MCF 10A (cell line): ENCODE measurements at places on chromosomes 4 and X.

GRCh38 chr4:25090516-25090915 lies 59.8 kb upstream of the LGI2 start:
- no peaks in the 10 kb centered on the region for H3K36me3 ChIP-seq
- H3K27me3 ChIP-seq: no peaks in the 10 kb centered on the region
- no peak overlapping the region for H3K4me3 ChIP-seq
- no peak overlapping the region for H3K27ac ChIP-seq

DNA sequence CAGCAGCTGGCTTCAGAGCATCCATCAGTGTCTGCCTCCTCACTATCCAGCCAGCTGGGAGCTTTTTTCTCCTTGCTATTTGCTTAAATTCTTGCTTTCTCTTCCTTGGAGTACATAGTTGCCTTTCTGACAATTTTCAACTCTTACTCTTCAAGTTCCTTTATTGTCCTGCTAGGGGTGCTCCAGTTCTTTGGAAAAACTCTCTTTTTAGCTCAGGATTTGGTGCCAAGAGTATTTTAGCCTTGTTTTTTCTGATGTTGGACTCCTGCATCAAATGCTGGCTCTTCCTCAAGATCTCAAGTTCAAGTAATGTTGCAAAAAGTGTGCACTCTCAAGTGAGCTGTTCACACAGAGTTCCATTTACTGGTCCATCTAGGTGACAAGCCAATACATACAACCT lies 126.4 kb downstream of the KDR start:
- no peak overlapping the region for H3K4me3 ChIP-seq
- H3K27ac ChIP-seq: no peak overlapping the region
- H3K36me3 ChIP-seq: no peaks in the 10 kb centered on the region
- peaks cover 26% of the 10 kb centered on the region for H3K4me1 ChIP-seq

- H3K36me3 ChIP-seq: no peaks in the 10 kb centered on the region
- no peaks in the 10 kb centered on the region for H3K27me3 ChIP-seq
- peak; percentile 25 for DNase-seq
- no peak overlapping the region for H3K27ac ChIP-seq
Observed at GRCh38 chrX:152020888-152021287, 46.4 kb upstream of the GABRE start.

DNA sequence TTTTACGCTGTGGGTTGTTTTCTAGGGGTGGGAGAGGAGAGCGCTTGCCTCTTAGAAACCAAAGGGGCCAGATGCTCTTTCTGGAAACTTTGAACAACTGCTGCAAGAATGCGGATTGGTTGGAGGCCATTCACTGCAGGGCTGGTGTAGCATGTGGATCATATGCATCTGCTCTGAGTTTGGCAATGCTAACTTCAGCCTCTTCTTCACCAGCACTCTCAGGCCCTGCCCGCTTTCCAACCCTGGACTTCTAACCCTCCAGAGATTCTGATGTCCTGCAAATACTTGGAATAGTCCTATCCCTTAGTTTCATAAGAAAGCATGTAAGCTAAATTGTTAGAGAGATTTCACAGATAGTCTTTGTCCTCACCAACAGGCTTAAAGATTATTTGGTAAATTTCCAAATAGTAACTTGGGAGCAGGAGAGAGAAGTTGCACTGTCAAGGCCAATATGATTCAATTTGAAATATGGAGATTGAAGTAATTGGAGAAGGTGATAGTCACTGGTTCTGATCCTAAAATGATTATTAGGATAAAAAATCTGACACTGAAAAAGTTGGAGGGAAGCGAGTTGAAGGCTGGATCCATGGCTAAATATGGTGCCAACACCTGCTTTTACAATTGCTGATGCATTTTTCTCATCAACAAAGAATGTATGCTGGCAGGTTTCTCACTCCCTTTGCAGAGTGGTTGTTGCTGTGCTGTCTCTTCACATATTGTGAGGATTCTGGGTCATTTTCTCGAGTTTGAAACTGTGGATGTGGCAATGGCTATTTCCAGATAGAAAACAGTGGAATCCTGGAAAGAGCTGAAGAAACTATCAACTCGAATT lies 210.4 kb downstream of the PTTG2 start:
- no peaks in the 10 kb centered on the region for H3K27me3 ChIP-seq
- no peaks in the 10 kb centered on the region for H3K36me3 ChIP-seq
- no peak overlapping the region for H3K4me3 ChIP-seq
- no peak overlapping the region for H3K27ac ChIP-seq

- peaks cover 1% of the 10 kb centered on the region for H3K4me1 ChIP-seq
- H3K4me3 ChIP-seq: no peak overlapping the region
- no peak overlapping the region for H3K27ac ChIP-seq
- no peaks in the 10 kb centered on the region for H3K36me3 ChIP-seq
- DNase-seq: no peak
- H3K27me3 ChIP-seq: no peaks in the 10 kb centered on the region
Observed at GRCh38 chr4:155535802-155536454, 130.7 kb upstream of the GUCY1A1 start.

DNA sequence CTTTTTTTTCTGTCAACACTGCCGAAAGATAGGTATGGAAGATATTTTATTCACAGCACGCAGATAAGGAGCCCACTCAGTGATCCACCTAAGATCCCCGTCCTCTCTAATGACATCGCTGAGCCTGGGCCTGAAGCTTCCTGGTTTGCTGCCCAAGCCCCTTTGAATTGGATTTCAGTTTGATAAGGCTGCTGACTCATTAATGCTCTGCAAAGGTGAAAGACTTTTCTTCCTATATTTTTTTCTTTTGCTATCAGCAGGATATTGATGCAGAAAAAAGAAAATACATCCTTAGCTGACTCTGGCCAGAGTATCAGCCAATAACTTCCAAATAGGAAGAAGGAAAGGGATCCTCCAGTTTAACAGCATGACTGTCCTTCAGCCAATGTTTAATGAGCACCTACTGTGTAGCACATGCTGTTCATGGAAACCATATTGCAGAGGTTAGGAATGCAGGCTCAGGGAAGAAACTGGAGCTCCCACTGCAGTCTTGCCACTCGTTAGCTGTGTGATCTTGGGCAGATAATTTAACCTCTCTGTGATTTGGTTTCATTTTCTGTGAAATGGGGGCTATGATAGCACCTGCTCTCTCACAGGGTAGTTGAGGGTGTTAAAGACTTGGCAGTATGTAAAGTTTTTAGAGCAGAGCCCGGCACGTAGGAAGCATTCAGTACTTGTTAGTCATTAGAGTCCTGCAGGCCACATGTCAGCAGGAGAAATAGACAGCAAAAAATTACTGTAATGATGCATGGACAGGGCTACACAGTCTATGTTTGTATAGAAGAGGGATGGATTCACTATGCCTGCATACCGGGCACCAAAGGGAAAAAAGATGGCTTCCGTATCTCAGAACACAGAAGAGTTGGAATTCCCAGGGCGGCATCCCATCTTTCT lies 39.3 kb downstream of the EVC start:
- H3K27ac ChIP-seq: peak overlapping the region; percentile 86
- no peak overlapping the region for H3K4me3 ChIP-seq
- peaks cover 9% of the 10 kb centered on the region for H3K4me1 ChIP-seq
- no peaks in the 10 kb centered on the region for H3K27me3 ChIP-seq
- H3K36me3 ChIP-seq: peaks cover 38% of the 10 kb centered on the region

DNA sequence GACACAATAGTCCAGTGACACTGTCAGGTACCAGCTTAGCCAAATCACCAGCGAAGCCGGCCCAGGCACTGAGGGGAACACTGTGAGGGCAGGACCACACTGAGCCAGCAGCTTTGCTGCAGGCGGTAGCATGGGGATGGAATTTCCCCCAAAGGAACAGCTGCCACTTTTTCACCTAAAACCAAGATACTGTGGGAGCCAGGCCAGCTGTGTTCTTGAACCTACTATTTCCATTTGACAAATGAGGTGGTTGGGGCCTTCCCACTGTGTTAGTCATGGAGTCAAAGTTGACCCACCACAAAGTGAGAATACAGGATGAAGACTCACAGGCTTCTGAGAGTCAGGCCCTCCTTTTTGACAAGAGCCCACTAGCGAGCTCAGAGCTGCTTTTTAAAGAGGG lies 70.7 kb upstream of the SH3RF1 start:
- DNase-seq: no peak
- H3K27me3 ChIP-seq: no peaks in the 10 kb centered on the region
- no peak overlapping the region for H3K4me3 ChIP-seq
- H3K4me1 ChIP-seq: no peaks in the 10 kb centered on the region
- peaks cover 4% of the 10 kb centered on the region for H3K36me3 ChIP-seq
- no peak overlapping the region for H3K27ac ChIP-seq
